ENCODE measurements at places on chromosomes 16 and 17.

GRCh38 chr16:56343661-56344517 is 81.5 kb downstream of the AMFR start:
- no peak for DNase-seq

- no peak for DNase-seq
These were observed 7.9 kb downstream of the UBTF start for GRCh38 chr17:44211281-44212265.

- no peak for DNase-seq
These were observed 11.8 kb downstream of the UTS2R start for GRCh38 chr17:82383411-82383810.

DNA sequence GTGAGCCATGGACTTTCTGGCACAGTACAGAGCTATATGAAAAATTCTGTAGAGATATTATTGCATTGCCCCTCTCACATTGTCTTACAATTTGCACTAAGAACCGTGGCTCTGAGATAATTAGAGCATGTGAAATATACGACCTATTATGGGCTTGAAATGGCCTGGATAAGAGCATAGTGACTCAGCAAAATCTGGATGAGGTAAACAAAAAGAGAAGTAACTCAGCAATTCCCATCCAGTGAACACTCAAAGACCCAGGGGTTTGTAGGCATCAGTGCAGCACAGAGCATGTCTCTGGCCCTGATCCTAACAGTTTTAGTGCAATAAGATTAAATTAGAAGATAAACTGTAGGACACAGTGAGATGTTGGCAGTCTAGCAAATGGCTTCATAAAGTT is 317.2 kb upstream of the MYOCD start:
- no peak for DNase-seq

DNA sequence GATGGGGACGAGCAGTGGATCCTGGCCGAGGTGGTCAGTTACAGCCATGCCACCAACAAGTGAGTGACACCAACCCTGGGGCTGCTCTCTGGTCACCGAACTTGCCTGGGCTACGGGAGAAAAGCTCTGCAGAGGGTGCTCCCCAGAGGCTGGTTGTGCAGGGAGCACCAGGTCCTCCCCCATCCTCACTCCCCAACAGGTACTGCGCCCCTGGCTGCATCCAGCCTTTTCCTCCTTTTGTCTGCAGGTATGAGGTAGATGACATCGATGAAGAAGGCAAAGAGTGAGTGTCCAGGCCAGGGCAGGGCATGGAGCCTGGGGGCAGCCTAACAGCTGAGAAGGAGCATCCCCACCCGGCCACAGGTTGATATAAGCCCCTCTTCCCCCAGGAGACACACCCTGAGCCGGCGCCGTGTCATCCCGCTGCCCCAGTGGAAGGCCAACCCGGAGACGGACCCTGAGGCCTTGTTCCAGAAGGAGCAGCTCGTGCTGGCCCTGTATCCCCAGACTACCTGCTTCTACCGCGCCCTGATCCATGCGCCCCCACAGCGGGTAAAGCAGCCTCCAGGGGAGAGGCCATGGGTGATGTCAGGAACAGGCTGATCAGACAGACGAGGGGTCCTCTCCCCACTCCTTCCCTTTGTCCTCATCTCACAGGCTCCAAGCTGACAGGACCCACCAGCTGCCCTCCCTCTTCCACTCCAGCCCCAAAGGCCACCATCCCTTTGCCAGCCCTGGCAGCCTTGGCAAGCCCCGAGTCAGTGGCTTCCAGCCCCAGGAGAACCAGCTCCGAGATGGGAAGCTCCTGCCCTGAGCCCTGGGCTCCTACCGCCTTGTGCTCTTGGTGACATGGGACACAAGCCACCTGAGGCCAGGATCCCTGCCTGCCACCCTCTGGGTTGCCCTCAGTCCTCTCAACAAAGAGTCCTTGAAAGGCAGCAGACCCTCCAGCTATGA is 6.2 kb downstream of the SULT1A2 start:
- DNase-seq: no peak

GRCh38 chr17:16937431-16937830 is 34.5 kb downstream of the TNFRSF13B start:
- DNase-seq: no peak

DNA sequence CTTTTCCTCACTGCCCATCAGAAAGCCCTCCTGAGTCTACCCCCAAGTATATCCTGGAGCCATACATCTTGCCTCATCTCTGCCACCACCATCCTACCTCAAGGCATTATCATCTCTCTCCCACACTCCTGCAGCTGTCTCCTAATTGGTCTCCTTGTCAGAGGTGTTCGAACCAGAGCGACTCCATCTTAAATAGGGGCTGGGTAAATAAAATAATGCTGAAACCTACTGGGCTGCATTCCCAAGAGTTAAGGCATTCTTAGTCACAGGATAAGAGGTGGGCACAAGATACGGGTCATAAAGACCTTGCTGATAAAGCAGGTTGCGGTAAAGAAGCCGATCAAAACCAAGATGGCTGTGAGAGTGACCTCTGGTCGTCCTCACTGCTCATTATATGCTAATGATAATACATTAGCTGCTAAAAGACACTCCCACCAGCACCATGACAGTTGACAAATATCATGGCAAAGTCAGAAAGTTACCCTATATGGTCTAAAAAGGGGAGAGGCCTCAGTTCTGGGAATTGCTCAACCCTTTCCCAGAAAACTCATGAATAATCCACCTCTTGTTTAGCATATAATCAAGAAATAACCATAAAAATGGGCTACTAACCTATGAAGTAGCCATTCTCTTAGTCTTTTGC is 97.0 kb upstream of the C16orf82 start:
- no peak for DNase-seq

DNA sequence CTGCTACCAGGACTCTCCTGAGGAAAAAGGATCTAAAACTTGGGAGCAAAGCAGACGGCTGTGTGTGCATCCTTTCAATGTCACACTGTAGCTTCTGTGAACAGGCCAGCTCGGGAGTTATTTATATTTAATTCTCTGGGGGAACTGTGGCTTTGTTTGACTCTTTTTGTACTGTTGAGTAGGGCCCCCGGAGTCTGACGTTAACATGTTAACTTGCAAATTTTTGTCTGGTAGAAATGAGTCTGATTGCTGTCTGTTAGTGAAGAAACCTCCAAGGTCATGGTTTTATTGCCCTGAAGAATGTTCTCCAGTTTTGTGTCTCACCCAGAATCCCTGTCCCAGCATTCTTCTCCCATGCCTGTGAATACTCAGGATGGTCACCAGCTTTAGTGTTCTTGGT is 14.2 kb upstream of the KCNG4 start:
- no peak for DNase-seq

- DNase-seq: no peak
These were observed 105.6 kb downstream of the XYLT1 start for GRCh38 chr16:17365211-17365541.

DNA sequence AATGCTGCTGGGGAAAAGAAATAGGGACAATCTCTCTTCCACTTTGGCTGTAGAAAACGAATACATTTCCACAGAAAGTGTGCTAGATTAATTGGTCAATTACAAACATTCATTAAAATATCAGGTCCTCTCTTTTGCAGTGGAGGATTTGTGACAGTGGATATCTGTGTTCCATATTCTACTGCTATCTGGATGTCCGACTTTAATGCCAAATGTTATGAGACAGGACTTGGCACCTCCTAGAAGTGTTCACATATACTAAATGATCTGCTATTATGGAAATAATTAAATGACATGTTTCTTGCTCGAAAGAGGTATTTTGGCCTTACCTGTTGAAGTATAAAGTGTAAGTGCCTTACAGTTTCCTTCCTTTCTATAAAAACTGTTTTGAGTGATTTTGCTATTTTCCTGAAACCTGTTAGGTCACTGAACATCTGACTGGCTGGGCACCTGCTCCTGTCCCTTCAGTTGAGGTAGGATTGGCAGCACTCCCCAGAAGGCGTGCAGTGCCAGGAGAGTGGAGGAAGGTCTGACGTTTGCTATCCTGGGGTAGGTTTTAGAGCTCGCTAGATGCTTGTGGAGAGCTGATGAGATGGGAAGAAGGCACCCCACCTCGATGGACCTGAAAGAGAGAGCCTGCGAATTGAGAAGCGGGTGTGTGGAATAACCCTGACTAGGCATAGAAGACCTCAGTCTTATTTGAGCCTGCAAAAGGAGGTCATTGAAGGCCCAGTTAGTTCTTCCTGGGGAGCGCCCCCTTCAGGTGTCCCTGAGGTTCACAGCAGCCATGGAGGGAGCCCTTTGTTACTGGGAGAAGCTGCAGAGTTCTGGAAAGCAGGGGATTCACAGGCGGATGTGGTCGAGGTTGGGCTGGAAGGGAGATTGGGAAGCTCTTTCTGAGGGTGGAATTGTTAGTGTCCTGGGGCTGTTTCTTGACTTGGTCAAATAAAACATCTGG is 159.4 kb upstream of the ZNF267 start:
- DNase-seq: no peak

DNA sequence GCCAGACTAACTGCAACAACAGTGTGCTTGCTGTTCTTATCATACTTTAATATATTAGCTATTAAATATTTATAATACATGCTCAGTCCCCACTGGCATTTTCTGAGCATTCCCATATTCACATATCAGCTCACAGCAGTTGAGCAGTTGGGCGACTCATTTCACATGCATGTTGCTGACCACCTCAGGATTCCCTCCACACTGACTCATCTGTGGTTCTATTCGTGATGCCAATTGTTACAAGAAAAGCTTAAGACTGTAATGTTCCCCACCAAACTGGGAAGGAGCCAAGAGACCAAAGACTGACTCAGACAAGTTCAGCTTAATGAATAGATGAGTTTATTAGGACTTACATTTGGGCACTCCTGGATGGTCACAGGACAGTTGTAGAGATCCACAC is 100.3 kb upstream of the KIF2B start:
- DNase-seq: no peak

DNA sequence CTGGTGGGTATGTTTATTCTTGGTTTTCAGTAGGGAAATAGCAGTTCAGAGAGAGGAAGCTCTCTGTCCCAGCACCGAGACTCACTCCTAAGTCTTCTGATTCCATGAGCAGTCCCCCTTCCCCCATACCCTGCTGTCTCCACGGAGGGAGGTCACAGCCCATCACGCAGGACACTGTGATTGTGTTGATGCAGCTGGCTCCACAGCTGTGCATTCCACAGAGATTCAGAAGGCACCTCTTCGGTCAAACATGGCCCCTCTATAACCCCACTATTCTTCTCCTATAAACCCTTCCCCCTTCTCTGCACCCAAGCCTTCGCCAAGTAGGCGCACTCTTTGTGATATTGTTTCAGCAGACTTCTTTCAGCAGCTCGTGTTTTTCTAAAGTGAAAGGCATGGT is 104.3 kb upstream of the HLF start:
- no peak for DNase-seq

DNA sequence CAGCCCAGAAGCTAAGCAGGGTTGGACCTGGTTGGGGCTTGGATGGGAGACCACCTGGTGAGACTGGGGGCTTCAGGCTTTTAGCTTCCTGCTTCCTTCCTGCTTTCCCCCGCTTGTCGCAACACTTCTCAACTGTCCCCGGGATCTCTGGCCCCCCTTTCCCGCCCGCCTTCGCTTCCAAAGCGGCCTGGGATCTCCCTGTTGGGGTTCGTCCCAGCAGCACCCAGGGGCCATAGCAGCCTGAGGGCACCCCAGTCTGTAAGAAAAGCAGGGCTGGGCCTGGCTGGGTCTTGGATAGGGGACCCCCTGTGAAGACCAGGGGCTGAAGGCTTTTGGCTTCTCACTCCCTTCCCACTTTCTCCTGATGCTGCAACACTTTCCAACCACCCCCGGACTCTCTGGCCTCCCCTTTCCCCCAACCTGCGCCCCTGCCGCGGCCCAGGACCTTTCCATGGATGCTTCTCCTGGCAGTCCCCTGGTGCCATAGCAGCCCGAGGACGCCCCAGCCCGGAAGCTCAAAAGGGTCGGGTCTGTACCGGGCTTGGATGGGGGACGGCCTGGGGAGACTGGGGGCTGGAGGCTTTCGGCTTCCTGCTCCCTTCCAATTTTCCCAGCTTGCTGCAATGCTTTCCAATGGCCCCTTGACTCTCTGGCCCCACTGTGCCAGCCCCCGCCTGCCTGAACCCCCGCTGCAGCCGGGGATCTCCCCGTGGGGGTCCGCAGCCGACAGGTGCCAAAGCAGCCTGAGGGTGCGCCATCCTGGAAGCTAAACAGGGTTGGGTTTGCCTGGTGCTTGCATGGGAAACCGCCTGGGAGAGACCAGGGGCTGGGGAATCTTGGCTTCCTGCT is 2276.2 kb downstream of the TP53TG3F start:
- DNase-seq: no peak

- no peak for DNase-seq
These were observed 15.1 kb upstream of the ZFHX3 start for GRCh38 chr16:73062743-73063733.

DNA sequence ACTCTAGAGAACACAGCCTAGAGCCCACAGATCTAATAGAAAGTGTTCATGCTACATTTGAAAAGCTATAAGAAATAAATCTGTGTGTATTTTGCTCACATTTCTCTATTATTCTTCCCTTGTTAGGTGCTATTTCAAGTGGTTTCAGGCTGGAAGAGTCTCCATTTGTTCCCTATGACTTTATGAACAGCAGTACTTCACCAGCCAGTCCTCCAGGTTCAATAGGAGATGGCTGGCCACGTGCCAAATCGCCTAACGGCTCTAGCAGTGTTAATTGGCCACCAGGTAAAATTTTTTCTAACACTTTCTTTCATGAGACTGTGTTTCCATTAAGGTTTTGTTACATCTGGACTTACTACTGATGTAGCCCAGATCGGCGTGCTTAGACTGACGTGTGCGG is 30.7 kb upstream of the SLC5A11 start:
- no peak for DNase-seq

- DNase-seq: no peak
These were observed 61.1 kb downstream of the TOM1L2 start for GRCh38 chr17:17911001-17911613.

- DNase-seq: no peak
These were observed 85.9 kb downstream of the TEX14 start for GRCh38 chr17:58605986-58606385.

DNA sequence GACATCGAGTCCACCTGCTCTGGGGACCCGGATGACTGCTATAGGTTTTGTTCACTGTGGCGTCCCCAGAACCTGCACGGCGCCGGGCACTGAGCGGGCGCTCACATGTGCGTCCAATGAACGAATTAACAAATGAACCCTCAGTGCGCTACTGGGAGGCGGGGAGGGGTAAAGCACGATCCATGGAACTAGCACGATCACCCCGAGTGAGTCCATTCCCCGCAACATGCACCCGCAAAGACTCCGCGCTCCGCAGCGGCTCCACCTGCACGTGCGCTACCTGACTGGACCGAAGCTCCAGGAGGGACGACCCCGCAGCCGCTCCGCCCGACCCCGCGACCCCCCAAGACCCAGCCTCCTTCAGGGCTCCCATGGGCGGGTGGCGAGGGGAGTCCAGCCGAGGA is 491 bp downstream of the TRAP1 start:
- no peak for DNase-seq

Data from NCI-H1436 treated with DMSO at 0.1 percent for 48 hours (cell line).